8988T (cell line): ENCODE measurements at places on chromosomes 1 and 21.

GRCh38 chr1:234716908-234717375 is 107.0 kb upstream of the IRF2BP2 start:
- DNase-seq = no peak

DNA sequence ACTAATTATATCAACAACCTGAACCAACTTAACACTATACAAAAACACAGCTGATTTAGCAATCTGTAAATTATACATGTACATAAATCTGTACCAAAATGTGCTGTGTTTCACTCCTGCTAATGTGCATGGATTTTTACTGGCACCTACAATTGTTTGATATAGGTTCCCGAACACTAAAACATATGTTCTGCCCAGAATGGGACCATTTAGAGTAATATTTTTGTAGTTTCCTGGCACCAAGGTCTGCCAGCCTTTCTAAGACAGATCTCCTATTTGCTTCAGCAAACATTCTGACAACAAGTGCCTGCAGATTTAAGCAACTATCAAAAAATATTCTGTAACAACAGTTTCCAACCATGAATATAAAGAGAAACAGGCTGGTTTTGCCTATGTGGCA is 4.2 kb downstream of the KCNH1 start:
- DNase-seq = no peak

DNA sequence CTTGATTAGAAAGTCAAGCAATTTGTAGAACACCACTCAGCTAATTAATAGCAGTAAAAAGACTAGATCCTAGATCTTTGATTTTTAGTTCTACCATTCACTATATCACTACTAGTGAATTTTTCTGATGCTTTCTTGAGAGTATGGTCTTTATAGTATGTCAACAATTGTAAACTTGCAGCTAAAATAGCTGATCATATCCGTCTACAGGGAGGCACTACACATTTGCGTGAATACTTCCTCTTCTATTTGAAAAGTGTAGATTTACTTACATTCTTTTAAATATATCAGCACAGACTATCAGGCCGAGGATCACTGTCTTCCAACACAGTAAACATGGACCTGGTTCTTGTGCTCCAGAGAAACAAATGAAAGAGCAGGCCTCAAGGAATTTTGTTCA is 18.6 kb upstream of the PTPRC start:
- no peak for DNase-seq

DNA sequence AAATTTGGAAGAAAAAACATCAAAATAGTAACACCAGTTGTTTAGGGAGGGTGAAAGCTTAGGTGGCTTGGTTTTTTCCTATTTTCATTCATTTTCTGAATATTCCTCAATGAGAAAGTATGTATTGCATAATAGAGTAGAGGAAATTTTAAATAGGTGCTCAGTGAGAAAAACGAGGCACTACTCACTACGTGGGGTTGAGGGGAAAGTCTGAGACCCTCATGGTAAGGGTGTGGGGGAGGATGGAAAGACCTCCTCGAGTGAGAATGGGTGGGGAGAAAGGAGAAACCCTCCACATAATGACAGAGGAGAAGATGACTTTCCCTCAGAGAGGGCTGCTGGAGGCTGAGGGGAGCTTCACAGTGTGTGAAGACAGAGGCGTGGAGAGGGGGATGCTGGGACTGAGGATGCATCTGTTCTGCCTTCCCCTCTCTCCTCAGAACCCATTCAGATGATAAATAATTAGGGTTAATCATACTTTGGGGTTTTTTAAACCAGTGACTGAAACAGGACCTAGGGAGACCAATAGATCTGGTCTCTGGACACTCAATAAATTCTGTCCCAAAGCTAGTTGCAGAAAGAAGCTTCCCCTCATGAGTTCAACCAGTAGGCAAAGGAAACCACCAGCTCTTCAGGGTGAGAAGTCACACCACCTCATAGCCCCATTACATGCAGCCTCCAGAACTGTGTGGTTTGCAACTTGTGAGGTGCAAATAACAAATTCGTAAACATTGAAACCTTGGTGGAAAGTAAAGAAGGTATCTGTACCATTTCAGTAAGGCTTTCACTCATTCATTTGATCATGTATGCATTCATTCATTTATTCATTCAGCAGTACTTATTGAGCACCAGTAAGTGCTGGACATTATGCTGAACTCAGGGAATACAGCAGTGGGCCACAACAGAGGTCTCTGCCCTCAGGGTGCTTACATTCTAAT is 17.1 kb downstream of the SLAMF7 start:
- DNase-seq = no peak

DNA sequence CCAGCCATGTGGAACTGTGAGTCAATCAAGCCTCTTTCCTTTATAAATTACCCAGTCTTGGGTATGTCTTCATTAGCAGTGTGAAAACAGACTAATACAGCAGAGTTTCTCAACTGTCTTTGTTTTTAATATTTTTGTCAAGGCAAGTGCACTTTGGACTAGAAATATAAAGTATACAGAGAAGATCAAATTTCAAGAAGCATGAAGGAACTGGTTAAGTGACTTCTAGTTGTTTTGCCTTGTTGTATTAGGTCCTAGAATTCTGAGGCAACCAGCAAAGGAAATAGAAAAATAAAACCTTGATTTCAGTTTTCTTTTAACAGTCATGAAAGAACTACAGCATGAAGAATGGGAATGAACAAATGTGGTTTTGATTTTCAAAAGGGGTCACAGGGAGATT is 131.1 kb upstream of the PTGFR start:
- DNase-seq = no peak
